ENCODE measurements at places on chromosomes 16 and 17.

DNA sequence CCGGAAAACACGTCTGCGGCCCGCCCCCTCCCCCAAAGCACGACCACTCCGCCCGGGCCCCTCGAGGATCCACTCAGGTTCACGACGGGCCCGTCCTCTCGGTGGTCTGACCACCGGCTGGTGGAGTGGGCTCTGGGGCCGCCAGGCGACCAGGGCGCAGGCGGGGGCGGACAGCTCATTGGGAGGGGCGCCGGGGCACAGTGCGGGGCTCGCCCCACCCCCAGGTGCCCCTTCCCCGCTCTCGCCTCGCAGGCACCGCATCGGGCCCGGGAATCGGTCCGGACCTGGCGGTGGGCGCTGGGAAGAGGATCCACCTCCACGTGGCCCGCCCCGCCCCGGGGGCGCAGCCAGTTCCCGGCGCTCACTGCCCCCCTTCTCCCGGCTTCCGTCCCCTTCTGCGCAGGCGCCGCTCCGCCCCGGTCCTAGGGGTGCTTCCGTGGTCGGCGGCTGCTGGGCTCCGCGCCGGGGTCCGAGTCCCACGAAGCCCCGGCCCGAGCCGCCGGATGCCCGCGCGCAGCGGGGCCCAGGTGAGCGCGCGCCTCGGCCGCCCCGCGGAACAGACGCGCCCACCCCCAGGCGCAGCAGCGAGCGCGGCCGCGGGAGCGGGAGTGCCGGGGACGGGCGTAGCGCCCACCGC lies at the start of gene MPG:
Gene MPG, plus strand, starts transcription at position 419 of the 637 bp plus-strand sequence. Its CDS starts 85 bp downstream, at position 504.
- DNase-seq = peak; percentile 84

DNA sequence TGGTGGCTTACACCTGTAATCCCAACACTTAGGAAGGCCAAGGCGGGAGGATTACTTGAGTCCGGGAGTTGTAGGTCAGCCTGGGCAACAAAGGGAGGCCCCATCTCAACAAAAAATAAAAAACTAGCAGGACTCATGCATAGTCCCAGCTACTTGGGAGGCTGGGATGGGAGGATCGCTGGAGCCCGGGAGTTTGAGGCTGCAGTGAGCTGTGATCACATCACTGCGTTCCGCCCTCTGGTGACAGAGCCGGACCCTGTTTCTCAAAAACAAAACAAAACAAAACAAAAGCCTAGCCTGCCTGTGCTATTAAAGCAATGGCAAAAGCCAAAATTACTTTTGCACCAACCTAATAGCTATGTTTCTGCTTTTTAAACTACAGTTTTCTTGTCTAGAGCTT lies 1.5 kb downstream of the FCSK start:
- DNase-seq = no peak

DNA sequence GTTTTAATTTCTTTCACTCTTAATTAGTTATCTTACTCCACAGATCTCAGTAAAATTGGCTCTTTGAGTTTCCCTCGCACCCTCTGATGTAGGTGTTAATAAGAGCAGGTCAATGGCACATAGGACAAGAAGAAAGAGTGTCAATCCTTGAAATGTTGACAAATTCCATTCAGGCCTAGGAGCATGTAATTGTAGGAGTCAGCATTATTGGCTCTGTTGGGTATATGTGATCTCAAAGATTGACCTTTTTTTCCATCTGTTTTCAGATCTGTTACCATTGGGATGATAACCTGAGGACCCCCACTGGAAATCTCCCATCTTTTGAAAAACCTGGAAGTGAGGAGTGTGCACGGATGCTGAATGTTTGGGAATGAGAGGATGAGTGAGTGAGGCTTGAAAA lies 11.8 kb upstream of the TBKBP1 start:
- DNase-seq = no peak

GRCh38 chr17:73984941-73985340 lies 218.5 kb upstream of the RPL38 start:
- DNase-seq = no peak

DNA sequence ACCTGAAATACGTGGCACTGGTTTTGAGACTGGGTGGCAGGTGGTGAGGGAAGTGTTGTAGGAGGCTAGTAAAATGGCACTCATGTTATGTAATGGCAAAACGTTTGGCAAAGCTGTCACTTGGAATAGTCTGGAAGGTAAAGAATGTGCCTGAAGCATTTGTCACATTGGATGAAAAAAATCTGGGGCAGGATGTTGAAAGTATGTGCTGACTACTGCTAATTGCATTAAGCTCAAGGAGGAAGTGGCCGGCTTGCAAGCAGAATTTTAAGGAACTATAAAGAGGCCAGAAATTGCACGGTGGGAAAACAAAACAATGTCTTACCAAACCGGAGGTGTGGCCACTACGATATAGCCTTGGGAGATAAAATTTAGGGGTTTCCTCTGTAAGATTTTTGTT lies 26.6 kb upstream of the NLRP1 start:
- no peak for DNase-seq

GRCh38 chr17:72840019-72840418 lies 252.5 kb downstream of the SLC39A11 start:
- no peak for DNase-seq

DNA sequence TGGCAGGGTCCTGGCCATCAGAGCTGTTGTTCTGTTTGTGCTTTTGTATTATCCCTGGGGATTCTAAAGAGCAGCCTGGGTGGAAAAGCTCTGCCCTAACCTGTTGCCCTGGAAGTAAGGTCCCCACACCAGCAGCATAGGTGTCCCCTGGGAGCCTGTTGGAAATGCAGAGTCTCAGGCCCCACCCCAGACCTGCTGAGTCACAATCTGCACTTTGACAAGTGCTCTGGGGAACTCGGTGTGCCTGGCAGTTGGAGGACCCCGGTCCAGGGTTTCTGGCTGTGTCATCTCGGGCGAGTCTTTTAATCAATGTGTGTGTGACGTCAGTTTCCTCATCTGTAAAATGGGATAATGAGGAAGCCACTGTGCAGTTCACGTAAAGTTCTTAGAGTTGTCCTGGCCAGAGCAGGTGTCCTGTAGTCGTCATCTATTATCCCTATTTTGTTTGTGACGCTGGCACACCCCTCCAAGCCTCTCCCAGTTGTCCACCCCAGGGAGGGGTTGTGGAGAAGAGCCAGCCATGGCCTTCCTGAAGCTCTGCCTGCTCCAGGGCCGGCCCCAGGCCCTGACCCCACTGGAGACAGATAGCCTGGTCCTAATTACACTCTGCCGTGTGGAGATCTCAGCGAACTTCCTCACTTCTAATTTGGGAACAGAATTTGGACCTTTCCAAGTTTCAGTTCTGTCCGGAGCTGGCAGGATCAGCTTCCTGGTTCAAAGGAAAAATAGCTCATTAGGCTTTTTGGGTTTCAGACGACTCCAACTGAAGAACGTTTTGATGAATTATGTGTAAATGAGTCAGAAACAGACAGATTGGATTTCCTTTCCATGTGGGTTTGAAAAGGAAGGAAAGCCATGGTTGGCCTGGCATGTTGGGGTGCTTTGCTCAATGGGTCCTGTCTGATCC lies 295.7 kb upstream of the FOXF1 start:
- no peak for DNase-seq

DNA sequence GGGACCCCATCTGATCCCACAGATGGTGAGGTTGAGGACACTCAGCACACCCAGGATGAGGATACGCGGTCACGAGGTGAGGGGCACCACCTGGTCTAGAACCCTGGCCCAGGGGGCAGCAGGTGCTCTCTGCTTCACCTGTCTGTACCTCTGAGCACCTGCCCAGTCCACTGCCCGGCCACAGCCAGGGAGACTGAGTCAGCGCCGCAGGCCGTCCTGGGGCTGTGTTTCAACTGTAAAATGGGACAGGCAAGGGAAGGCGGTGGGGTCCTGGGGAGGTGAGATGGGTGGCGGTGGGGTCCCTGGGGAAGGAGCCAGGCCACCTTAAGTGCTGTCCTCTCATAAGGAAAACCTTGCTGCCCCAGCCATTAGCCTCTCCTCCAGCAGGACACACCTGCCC lies 60.4 kb downstream of the ENGASE start:
- DNase-seq = no peak

GRCh38 chr17:44121997-44122815 lies 1.2 kb downstream of the HDAC5 start:
- DNase-seq = no peak

- DNase-seq = no peak
Observed at GRCh38 chr16:66054095-66054494, 312.4 kb upstream of the CDH5 start.

DNA sequence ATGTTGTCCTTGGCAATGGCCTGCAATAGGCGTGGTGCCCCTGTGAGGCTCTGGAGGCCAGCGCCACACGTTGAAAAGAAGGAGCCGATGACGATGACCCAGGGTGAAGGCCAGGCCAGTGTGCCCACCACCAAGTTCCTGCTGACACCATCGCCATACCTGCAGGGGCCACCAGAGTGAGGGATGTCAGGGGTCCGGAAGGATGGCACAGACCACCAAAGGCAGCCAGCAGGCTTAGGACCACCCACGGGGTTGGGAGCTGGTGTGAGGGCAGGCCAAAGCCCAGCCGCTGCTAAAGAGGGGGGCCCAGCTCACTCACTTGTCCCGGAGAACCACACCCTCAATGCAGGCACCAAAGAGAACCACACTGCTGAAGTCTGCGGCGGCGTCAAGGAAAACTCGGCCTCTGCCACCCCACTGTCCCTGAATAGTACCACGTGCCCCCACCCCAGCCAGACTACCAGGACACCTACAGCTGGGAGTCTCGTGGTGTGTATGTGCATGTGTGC lies 6.5 kb upstream of the LCAT start:
- DNase-seq = no peak

DNA sequence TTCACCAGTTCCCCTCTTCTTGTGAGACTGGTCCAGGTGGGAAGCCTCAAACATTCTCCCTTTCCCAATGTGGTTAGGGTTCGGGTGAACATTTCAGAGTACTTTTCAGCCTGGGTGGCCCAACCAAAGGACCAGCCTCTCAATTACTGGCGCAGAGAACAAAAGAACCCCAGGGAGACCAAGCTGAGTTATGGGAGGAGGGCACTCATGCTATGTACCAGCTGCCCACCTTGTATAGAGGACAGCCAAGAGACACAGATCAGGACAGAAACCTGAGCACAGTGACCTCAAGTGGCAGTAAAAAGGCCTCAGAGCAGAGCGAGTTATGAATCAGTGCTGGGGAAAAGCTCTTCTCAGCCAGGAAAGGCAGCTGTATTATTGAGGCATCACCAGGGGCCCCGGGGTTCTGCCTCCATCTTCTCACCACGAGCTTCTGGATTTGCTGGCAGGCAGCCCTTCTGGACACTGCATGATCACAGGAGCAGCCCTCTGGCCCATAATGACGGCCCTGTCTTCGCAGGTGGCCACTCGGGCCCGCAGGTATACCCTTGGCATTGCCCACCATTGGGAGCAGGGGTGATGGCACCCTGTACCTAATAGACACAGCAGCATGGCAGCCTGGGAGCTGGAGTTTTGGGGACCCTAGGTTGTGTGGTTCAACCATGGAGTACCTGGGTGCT lies 3.8 kb downstream of the G6PC3 start:
- no peak for DNase-seq

Data from stimulated activated CD4-positive, alpha-beta T cell treated with anti-CD3 and anti-CD28 coated beads, Interleukin-4, amount 100 ng/mL, for 1 hour (primary cell).